Stimulated activated CD8-positive, alpha-beta memory T cell treated with anti-CD3 and anti-CD28 coated beads, Interleukin-15, amount 100 ng/mL, for 4 hours (primary cell): ENCODE measurements at places on chromosomes 7 and 10.

- no peak for DNase-seq
Observed at GRCh38 chr10:112526139-112526538, 79.1 kb downstream of the VTI1A start.

GRCh38 chr7:143384661-143385631 lies 3.8 kb downstream of the ZYX start:
- no peak for DNase-seq

- no peak for DNase-seq
Observed at GRCh38 chr10:79028056-79028430, 40.7 kb upstream of the ZMIZ1 start.

DNA sequence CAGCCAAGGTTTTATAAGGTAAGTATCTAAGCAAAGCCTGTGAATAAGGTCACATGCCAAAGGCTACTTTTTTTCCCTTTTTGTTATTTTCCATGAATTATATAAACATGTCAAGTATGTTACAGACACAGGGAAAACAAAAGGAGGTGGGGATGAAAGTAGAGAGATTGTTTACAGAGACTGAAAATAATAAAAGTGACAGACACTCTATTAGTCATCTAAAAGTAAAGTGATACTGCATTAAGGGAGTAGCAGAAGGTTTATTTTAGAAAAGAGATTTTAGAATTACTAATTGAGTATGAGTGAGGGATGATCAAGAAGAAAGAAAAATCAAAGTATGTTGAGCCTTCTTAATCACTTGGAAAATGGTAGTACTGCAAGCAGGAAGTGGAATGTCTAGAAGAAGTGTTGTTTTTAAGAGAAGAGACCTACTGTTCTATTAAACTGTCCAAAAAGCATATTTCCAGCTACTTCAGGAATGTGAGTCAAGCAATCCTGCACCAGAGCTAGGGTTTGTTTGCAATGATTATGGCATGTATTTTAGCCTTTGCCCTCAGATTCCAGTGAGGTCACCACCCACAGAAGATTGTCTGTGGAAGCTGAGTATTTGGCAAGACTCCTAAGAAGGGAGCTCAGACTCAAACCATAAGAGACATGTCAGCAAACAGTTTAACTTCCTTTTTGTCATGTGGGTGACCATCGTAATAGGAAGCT lies 177.9 kb upstream of the PLXDC2 start:
- no peak for DNase-seq

- no peak for DNase-seq
Observed at GRCh38 chr7:140899883-140900282, 24.8 kb downstream of the BRAF start.

GRCh38 chr10:78865538-78865875 lies 203.3 kb upstream of the ZMIZ1 start:
- no peak for DNase-seq

DNA sequence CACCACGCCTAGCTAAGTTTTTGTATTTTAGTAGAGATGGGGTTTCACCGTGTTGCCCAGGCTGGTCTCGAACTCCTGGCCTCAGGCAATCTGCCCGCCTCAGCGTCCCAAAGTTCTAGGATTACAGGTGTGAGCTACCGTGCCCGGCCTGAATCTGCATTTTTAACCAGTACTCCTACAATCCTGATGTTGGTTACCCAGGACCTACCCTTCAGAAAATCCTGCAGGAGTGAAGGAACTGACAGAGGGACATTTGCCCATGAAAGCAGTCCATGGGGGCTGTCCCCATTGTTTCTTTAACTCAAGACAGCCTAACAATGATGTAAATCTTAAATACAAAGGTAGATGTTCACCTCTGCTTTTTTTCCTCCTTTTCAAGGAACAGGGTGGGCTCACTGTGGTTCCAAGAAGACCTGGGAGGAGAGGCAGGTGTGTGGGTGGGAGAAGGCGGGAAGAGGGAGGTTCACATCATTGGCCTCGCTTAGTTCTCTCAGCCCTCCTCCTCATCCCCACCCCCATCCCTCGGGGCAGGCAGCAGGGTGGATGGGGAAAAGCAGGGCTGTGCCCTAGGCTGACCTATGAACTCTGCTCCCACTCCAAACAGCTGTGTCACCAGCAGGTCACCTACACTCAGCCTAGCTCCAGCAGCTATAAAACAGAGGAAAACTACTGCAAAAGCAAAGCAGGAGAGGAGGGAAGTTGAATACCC lies 13.5 kb downstream of the LRRC20 start:
- DNase-seq = no peak

- DNase-seq = no peak
Observed at GRCh38 chr10:14182781-14183180, 147.9 kb downstream of the FRMD4A start.

GRCh38 chr7:151860771-151861170 lies 16.1 kb downstream of the PRKAG2 start:
- DNase-seq = no peak

- DNase-seq = no peak
Observed at GRCh38 chr10:126147866-126148587, 240.2 kb downstream of the ADAM12 start.

GRCh38 chr10:15439341-15439842 lies 68.3 kb upstream of the FAM171A1 start:
- no peak for DNase-seq

DNA sequence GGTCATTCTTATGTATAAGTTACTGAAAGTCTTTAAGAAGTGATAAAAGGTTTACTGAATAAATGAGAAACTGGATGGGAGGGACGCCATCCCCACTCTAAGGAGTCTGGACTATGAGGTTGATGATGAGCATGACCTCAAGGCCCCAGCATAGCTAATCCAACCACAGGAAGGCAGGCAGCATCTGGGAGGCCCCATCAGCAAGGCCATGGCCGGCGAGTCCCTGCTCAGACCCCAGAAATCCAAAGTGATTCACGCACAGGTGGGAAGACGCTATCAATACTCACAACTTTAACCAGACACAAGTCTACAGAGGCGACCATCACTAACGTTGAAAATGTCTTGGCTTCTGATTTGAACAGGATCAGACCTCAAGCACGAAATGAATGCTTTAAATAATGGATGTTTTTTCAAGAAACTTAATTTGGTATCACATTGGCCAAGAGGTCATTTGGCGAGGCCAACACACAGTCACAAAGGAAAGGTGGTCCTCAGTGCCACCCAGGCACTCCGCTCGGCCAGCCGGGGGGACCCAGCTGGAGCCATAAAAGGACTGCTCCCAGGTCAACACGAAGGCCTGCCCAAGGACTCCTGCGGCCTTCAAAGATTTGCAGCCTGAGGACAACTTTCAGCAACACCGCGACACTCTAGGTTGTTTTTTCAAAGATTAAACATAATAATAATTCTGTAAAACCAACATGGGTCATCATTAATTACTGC lies 228.5 kb downstream of the PTPRN2 start:
- DNase-seq = no peak

- DNase-seq = no peak
Observed at GRCh38 chr7:151063212-151063561, 3.8 kb downstream of the SLC4A2 start.

GRCh38 chr10:31426401-31426800 lies 107.4 kb downstream of the ZEB1 start:
- no peak for DNase-seq

DNA sequence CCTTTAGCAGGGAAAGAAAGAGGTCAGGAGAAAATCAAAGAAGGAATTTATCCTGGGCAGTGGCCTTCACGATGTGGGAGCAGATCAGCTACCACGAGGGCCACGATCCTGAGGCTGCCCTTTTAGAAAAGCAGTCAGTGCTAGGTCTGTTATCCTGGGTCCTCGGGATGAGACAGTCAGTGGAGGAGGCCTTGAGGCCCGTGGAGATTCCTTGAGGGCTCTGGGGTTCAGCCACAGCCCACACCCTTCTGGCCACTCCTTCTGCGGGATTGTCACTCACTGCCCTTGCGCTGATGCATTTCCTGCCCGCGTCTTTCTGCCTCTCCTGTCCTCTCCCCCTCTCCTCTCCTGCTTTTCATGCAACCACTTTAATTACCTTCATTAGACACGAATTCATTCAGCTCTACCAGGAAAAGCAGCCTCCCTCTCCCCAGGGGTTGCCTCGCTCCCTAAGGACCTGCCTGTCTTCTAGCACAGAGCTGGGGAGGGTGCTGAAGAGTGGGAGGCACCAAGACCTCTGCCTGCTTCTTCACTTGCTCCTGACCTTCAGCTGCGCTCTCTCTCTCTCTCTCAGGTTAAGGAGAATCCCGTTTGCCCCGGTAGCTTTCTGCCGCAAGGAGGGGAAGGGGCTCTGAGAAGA lies 42.6 kb upstream of the LRRC4 start:
- no peak for DNase-seq

DNA sequence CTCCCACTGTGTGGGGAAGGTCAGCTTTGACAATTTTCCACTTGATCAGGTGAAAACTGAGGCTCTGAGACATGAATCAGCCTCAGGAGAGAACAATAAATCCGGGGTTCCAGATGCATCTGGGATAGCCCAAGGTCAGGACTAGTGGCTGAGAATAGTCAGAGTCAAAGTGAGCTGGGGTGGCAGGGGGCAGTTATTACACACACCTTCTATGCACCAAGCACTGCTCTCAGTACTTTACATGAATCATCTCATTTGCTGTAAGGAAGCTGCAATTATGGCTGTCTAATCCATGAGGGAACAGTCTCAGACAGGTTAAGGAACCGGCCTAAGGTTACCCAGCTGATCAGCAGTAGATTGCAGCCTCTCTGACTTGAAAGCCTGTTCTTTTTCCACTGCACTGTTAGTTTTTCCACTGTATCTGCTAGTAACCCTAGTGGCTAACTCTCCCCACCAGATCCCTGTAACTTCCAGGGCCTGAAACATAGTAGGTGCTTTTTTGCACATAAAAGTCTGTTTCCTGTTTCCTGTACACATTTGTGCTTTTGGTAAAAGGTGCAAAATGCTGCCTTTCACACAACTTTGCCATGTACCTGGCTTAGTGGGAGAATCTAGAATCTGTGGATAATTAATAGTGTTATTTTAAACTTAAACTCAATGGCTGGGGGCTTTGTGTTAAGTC lies 125.9 kb downstream of the EMX2 start:
- DNase-seq = no peak

- no peak for DNase-seq
Observed at GRCh38 chr7:129197771-129198170, 9.3 kb downstream of the SMO start.

DNA sequence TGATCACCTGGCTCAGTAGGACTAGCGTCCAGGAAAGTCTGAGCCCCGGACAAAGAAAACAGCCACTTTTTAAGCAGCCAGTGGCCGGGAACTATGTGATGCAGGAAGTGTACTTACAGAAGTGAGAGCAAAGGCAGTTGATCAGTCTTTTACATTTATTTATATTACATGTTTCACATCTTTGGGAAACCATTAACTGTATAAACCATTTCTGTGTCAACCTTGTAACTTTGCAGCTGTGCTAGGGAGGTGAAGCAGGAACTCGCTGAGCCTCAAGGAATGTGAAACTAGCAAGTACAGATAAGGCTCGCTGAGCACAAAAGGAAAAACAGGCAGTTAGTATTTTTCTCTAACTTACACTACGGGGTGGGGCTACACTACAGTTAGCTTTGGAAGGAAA lies 39.9 kb upstream of the HECW1 start:
- no peak for DNase-seq

- no peak for DNase-seq
Observed at GRCh38 chr7:94223375-94224084, 171.2 kb upstream of the COL1A2 start.
